ENCODE measurements at places on chromosomes 16 and 17.

DNA sequence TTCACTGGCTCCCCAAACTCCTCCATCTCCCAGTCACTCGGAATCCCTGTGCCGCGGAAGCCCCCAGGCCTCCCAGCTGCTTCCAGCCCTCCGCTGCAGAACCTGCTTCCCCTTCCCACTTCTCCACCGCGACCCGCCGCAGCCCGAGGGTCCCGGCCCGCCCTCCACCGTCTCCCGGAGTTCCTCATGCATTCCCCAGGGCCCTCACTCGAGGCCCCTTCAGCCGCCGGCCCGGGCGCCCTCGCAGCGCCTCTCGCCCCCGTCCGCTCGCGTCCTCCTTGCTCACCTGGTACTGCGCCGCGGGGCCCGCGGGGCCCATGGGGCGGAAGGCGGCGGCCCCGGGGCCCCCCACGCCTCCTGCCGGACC, 329 bp downstream of the SMARCD2 start:
- peak; percentile 30 for DNase-seq

DNA sequence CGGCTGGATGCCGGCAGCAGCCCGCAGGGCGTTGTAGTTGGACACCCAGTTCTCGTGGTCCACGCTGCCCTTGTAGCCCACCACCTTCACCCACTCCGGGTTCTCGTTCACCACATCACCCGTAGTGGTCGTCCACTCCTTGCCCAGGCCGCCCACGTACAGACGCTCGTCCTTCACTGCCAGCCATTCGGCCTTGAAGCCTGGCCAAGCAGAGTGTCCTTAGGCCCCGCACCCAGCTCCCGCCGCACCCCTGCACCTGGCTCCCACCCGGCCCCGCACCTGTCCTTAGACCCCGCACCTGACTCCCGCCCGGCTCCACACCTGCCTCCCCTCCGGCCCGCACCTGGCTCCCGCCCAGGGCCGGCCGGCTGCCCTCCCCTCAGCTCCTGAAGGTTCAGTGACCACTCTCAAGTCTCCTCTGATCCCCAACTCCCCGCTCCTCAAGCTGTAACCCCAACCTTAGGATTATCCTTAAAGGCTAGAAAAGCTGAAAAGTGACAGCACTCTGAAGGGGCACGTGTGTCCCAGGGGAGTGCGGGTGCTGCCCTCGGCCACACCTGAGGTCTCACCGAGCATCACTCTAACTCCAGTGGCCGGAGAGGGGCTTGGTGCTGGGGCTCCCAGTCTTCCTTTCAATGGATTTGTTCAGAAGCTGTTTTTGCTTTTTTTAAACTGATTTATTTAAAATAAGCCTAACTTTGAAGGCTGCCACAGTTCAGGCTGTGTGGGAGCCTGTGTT, 14.4 kb downstream of the CANT1 start:
- DNase-seq: no peak

DNA sequence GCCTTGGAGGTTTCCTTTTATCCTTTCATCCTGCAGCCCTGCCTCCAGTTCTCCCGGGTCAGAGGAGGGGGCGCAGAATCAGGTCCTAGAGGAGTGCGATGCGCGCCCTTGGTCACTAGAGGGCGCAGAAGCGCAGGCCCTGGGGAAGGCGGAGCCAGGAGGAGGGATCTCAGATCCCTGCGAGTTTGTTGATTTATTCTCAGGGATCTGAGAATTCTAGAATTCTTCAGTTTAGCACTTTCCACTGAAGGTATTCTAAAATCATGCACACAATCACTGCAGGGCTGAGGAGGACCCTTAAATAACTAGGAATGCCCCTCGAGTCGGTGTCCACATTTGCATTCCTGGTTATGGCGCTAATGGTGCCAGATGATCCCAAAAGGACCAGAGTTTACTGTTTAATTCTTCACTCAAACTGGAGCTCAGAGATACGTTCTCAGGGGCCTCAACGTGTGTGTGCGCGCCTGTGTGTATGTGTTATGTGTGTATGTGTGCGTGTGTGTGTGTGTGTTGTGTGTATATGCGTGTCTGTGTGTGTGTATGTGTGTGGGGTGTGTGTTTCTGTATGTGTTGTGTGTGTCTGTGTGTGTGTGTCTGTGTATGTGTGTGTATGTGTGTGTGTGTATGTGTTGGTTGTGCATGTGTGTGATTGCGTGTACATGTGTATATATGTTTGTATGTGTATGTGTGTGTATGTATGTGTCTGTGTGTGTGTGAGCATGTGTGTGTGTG, 6.9 kb upstream of the ELAC2 start:
- peak; percentile 56 for DNase-seq

DNA sequence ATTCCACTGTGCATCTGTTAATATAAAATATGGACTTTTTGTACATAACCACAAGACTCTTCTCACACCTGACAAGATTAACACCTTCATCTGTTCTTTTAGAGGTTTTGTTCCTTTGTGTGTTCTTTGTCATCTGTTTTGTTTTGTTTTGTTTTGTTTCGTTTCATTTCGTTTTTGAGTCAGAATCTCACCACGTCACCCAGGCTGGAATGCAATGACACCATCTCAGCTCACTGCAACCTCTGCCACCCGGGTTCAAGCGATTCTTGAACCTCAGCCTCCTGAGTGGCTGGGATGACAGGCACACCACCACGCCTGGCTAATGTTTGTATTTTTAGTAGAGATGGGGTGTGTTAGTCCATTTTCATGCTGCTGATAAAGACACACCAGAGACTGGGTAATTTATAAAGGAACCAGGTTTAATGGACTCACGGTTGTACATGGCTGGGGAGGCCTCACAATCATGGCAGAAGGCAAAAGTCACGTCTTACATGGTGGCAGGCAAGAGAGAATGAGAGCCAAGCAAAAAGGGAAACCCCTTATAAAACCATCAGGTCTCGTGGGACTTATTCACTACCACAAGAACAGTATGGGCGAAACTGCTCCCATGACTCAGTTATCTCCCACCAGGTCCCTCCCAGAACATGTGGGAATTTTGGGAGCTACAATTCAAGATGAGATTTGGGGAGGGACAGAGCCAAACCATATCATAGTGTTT, 22.3 kb downstream of the C16orf90 start:
- no peak for DNase-seq

- DNase-seq: no peak
Measured at GRCh38 chr17:17110520-17110919, 68.3 kb downstream of the MPRIP start.

DNA sequence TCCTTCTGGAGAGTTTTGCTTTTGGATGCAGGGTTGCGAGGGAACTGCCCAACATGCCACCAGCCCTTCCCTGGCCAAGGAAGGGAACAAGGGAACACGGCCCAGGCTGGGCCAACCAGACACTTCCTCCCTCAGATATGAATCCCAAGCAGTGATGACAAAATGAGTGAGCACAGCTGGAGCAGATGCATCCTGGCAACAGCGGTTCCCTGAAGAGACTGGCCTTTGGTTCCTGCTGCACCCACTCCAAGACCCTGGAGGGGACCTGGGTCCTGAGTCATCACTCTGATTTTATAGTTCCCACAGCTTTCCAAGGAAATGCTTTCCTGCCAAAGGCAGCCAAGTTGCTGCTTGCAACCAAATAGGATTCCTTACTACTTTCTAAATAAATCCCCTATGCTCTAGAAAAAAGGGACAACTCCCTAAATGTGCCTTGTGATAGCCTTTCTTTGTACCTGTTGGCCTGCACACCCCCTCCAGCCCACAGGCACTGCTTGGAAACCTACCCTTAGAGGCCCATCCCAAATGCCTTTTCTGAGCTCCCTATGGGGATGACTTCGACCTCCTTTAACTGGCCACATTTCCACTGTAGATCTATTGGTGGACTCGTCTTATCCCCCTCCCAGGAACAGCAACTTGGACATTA, 5.3 kb downstream of the ST3GAL2 start:
- DNase-seq: no peak

- no peak for DNase-seq
Measured at GRCh38 chr16:79181419-79181818, 419.1 kb downstream of the MAF start.

GRCh38 chr17:73480740-73481139, 163.5 kb downstream of the SDK2 start:
- DNase-seq: no peak

- no peak for DNase-seq
Measured at GRCh38 chr16:88524973-88525662, 45.1 kb upstream of the ZC3H18 start.
